Epithelial cell of proximal tubule (primary cell): ENCODE measurements at places on chromosomes 13 and 19. TPM values are rescaled to one million over a fixed set of nuclear protein-coding genes. Genes with fewer than 3 reads are reported as not detected.
A peak's percentile ranks its signal among the peaks of the same experiment; 100 is the strongest.

DNA sequence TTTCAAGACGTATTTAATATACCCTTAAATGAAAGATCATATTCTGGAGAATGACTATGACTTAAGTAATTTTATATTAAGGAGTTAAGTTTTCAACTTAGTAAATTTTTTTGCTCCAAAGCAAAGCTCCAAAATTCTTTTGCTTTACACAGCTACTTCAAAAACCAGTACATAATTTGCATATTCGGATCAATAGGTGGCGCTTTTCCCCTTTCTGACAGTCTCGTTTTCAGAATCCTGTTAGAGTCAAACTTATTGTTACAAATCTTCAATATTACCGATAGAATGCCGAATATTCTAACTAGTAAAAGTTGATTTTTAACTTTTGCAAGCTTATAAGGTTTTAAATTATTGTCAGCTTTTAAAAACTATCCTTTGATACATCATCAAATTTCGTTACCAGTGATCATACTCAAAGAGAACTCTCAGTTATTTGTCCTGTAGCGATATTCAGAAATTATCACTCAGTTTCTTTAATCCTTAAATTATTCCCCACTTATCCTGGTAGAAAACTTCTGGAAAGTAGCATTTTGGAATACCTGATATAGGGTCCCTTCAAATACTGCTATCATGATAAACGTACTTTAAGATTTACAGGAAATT lies 852.7 kb upstream of the KLHL1 start:
- peak; percentile 12 for DNase-seq

DNA sequence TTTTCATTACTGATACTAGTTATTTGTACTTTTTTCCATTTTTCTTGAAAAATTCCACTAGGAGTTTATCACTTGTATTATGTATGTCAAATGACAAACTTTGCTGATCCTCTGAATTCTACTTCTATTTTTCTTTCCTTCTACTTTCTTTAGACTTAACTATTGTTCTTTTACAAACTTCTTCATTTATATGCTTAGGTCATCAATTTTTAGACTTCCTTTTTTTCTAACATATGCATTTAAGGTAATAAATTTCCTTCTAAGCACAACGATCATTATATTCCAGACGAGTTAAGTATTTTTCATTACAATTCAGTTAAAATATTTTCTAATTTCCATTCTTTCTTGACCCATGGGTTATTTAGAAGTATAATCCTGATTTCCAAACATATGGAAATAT lies 240.8 kb downstream of the NHLRC3 start:
- no peak for DNase-seq

DNA sequence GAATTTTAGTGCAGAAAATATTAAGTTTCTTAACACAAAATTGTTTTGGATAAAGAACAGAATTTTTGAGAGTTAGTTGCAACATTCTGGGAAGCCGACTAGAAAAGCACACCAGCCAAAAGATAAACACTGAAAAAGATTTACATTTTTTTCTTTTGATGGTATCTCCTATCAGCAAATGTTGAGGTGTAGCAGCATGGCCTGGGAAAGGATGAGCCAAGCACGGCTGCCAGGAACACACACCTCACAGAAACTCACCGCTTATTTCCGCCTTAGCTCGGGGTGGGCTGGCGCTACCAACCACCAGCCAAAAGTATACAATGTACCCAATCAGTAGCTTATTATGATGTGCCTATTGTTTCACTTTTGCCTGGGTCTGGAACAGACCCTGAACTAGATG lies 134.7 kb downstream of the MIPEP start:
- DNase-seq, result no peak

DNA sequence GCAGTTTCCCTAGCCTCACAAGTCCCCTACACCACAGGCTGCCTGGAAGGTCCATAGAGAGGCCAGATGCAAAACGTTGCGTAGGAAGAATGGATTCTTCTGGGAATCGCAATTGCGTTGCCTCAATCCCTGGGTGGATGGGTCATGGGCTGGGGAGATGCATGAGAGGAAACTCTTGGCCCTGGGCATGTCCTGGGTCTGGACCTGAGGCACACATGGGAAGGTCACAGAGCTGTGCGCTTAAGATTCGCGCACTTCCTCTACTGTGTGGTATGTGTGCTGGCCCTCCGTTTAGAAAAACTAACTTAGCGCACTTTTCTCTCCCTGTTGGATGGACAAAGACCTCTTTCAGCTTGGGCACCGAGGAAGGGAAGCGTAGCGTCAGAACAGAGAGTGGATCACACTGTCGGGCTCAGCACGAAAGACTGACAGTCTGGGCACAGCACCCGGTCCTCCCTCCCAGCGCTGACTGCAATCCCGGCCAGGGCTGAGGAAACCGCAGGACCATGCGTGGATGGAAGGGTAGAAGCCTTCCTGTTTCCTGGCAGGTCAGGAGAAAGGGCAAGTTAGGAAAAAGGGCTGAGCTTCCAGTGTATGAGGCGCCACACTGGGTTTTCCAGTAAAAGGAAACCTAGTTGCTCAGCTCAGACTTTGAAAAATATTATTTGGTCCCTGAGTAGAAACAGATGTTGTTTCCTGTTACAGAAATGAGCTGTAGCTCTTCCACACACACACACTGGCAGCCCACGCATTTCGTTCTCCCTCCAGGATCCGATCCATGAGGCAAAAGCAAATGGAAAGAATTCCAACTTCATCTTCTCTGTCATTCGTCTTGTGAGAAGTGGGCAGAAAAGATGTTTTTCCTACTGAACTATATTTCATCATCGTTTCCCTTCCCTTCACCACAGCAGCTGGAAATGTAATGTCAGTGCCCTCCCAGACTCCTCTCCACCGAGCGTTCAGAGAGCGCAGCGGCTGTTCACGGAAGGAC lies 86.0 kb downstream of the ING1 start:
- no peak for DNase-seq

- no peak for DNase-seq
Observed at GRCh38 chr19:48290401-48290770, 20.5 kb downstream of the ZNF114 start.

DNA sequence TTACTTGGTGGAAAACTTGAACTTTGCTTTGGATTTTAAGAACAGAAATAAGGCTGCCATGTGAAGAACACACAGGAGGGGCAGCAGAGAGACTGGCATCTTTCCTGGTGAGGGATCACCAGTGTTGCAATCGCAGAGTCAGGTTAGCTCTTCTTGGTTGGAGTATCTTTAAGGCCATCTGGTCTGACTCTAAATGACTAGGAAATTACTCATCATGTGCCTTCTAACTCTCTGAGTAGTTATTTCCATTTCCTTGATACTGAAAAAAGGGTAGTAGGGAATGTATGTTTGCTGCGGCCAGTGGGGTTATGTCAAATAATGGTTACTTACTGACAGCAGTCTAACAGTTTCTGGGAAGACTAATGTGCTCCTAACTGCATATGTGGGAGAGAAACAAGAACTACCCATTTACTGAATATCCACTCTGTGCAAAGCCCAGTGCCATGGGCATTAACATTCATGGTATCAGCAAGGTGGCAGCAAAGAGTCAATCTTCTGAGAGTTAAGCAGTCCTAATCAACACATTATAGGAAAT lies 122.1 kb downstream of the COG6 start:
- peak; percentile 66 for DNase-seq

DNA sequence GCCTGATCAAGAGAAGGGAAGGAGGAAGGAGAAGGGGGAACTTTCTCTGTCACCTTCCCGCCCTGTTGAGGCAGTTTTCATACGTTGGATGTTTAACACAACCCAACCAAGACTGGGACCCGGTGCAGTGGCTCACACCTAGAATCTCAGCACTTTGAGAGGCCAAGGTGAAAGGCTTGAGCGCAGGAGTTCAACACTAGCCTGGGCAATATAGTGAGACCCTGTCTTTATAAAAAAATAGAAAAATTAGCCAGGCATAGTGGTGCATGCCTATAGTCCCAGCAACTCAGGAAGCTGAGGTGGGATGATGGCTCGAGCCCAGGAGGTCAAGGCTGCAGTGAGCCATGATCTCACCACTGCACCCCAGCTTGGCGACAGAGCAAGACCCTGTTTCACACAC lies 59.4 kb upstream of the PEG3 start:
- DNase-seq, result no peak

DNA sequence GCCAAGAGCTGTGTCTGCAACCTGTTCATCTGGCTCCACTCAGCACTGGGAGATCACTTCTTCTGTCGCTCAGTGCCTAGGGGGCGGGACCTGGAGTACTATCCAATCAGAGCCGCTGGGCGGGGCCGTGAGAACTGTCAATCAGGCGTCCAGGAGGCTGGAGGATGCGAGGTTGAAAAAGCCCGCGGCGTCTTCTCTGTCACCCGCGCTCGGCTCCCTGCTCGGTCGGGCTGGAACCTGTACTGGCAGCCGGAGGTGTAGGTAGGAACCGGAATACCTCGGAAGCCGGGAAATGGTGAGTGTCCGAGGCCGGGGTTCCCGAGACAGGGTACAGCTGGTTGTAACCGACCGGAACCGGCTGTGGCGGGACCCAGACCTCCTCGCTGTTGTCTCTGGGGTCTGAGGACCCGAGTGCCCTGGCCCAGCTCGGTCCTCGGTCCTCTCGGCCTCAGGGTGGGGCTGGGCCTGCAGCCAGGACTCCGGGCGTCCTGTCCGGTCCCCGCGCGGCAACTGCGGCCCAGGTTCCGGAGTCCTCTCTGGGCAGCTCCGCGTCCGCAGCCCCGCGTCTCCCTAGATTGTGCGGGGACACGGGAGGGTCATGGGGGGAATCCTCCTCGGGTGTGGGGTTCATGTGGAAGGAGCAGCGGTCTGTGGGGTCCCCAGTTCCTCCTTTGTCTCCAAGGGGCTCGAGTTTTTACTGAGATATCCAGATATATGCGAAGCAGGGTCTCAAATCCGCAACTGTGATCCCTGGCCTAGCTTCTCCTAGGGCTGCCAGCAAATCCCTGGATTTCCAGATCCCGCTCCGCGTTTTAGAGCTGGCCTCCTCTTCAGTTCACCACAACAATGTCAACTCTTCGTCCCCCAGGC lies 42.6 kb downstream of the ZNF627 start:
- DNase-seq, result peak; percentile 59

DNA sequence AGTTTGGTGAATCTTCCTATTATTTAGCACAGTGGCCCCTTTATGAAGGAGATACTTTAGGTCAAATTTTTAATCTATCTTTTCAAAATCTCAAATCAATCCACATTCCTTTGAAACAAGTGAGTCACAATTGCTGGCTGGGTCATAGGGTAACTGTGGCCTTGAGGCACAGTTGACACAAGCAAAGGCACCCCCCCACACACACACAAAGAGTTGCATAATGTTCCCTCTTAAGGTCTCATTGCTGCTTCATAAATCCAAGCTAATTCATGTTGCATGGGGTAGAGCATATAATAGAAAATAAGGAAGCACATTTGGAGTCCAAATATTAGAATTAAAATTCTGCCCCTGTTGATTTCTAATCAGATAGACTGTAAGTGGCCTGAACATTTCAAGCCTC lies 171.5 kb downstream of the DLEU7 start:
- no peak for DNase-seq

The DNM2 gene
- 94.5 and 103 TPM in 2 replicates for total RNA-seq

GRCh38 chr19:42126574-42126973 lies 5.7 kb downstream of the POU2F2 start:
- DNase-seq, result no peak

GRCh38 chr13:95607366-95607765 lies 37.1 kb downstream of the DZIP1 start:
- peak; percentile 70 for DNase-seq

- DNase-seq, result no peak
Observed at GRCh38 chr13:66344805-66345517, 885.2 kb downstream of the PCDH9 start.

GRCh38 chr13:34863360-34864135 lies 78.5 kb upstream of the NBEA start:
- DNase-seq, result peak; percentile 94

- no peak for DNase-seq
Observed at GRCh38 chr13:21632196-21632595, 28.2 kb upstream of the MICU2 start.

The IRGC gene
- total RNA-seq, result not detected in 2 replicates

The FBXO17 gene
- total RNA-seq, result 21.6 and 40.4 TPM in 2 replicates

The FAM124A gene
- total RNA-seq, result 0.63 and 1.2 TPM in 2 replicates

GRCh38 chr13:30676672-30677071 lies 58.7 kb upstream of the ALOX5AP start:
- no peak for DNase-seq

- DNase-seq, result no peak
Observed at GRCh38 chr13:79709471-79709870, 228.5 kb downstream of the NDFIP2 start.

GRCh38 chr19:28737021-28737895 lies 475.7 kb downstream of the UQCRFS1 start:
- no peak for DNase-seq

GRCh38 chr13:63693696-63694095 lies 2278.0 kb upstream of the PCDH20 start:
- DNase-seq, result no peak

DNA sequence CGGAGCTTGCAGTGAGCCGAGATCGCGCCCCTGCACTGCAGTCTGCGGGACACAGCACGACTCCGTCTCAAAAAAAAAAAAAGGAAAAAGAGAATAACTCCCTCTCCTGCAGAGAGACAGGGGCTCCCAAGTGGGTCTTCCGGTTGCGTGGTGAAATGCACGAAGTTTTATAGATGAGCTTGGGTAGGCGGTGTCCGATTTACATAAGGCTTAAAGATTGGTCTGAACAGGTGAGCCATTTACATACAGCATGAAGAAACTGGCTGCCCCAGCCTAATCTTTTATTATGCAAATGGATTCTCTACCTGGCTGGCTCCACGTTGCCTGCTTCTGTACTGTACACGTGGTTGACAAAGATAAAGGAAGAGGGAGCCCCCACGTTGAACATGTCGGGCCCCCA lies 19.5 kb downstream of the ADGRE2 start:
- DNase-seq, result no peak

- DNase-seq, result no peak
Observed at GRCh38 chr19:4172861-4173473, 9.4 kb downstream of the SIRT6 start.

The ANO8 gene
- 3.3 and 6.6 TPM in 2 replicates for total RNA-seq

GRCh38 chr13:79631051-79631659 lies 150.2 kb downstream of the NDFIP2 start:
- peak; percentile 91 for DNase-seq

- no peak for DNase-seq
Observed at GRCh38 chr13:42495751-42496150, 78.2 kb upstream of the TNFSF11 start.

The SMAD9 gene
- 0.80 and 4.8 TPM in 2 replicates for total RNA-seq

The ZNF600 gene
- 5.0 and 5.2 TPM in 2 replicates for total RNA-seq

The ARID3A gene
- total RNA-seq, result 26.6 and 37.0 TPM in 2 replicates

The FREM2 gene
- total RNA-seq, result 1.0 and 3.7 TPM in 2 replicates

DNA sequence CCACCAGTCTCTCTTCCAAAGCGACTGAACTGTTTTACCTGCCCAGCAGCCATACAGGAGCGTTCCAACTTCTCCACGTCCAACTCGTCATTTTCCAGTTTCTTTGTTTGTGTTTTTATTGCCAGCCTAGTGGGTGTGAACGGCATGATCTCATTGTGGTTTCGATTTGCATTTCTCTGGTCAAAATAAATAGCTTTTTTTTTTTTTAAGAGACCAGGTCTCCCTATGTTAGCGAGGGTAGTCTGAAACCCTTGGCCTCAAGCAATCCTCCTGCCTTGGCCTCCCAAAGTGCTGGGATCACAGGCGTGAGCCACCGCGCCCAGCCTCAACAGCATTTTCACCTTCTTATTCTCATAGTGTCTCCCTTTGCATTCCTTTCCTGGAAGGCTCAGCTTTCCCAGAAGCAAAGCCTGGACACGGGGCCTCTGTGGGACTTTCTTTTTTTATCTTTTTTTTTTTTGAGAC lies 4.2 kb upstream of the JSRP1 start:
- DNase-seq, result no peak

The ATP1A3 gene
- 0.36 TPM in 1 of 2 replicates, not detected in the other for total RNA-seq

- peak; percentile 27 for DNase-seq
Observed at GRCh38 chr19:10036601-10037071, 23.4 kb downstream of the RDH8 start.
